ENCODE measurements at places on chromosomes 2 and 18. TPM values are rescaled to one million over a fixed set of nuclear protein-coding genes. Genes with fewer than 3 reads are reported as not detected.

DNA sequence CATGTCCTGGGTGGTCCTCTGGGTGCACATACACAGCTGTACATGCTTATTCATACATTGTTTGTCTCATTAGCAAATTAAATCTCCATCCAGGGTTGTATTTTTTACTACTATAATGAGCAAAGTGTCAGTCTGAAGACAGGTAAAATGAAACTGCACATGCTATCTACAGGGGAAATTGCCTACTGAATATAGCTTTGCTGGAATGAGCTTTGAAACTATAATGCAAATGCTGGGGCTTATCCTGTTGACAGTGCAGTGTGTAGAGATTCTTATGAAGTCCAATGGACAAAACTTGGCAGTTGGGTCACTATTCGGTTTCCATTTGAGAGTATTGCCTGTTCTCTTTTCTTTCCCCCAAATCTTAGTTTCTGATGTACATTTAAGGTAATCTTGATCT lies 292.8 kb upstream of the LRP1B start:
- no peak for ATAC-seq

DNA sequence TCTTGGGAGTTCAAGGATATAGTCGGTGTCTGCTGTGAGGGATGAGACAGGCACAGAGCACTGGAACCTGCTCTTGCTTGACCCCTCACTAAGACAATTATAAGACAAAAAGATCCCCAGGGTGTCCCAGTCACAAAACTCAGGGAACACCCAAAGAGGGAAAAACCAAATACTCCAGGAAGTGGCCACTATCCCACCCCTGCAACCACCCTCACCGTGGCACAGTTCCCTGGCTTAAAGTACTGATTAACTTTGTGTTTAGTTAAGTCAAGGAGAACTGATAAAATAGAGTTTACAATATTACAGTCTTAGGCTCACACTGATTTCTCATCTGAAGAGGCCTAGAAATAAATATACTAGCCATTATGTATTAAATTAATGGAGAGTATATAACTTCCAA lies 13.5 kb downstream of the IL36B start:
- no peak for ATAC-seq

- ATAC-seq = no peak
Observed at GRCh38 chr2:31811482-31811881, 199.3 kb downstream of the MEMO1 start.

GRCh38 chr2:55108456-55109160 lies 58.4 kb upstream of the RTN4 start:
- no peak for ATAC-seq

GRCh38 chr2:12416600-12416999 lies 300.1 kb upstream of the TRIB2 start:
- peak; percentile 44 for ATAC-seq

The SPP2 gene
- not detected for total RNA-seq

The SLC30A3 gene
- not detected for total RNA-seq

DNA sequence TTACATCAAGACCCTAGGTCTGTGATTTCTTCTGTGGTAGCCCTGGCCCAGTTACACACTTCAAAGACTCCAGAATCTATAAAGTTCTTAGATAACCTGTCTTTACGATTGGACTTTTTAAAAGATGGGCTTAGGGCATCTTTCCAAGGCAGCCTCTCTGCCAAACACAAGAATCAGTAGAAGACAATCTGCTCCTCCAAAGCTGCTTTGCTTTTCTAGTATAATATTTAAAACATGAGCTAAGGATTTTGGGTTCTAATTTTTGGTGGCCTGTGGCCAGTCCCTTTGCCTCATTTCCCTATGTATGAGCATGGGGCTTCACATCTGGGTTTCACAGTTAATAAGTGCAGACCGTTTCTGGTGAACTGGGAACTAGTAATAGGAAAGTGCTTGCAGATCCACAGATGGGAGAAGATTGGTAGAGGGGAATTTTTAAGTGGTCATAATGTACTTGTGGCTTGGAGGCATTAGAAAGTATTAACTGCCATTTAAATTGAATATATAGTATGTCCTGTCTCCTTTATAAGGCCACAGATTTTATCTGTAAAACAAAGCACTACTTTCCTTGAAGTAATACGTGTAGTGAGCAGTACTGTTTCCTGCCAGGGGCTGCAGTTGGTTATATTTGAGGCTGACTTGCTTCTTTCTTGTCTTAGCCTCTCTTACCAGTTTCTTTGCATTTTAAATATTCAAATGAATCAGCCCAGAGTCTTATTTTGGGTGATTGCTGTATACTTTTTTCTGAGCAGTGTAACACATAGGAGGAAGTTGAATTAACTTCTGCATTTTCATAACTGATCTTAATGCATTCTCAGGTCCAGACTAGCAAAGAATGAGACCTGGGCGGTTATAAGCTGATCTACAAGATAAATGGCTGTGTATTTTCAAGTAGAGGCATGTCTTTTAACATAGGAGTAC lies 1.5 kb downstream of the ARPC2 start:
- peak; percentile 73 for ATAC-seq

The AOX1 gene
- total RNA-seq = 5.2 TPM

DNA sequence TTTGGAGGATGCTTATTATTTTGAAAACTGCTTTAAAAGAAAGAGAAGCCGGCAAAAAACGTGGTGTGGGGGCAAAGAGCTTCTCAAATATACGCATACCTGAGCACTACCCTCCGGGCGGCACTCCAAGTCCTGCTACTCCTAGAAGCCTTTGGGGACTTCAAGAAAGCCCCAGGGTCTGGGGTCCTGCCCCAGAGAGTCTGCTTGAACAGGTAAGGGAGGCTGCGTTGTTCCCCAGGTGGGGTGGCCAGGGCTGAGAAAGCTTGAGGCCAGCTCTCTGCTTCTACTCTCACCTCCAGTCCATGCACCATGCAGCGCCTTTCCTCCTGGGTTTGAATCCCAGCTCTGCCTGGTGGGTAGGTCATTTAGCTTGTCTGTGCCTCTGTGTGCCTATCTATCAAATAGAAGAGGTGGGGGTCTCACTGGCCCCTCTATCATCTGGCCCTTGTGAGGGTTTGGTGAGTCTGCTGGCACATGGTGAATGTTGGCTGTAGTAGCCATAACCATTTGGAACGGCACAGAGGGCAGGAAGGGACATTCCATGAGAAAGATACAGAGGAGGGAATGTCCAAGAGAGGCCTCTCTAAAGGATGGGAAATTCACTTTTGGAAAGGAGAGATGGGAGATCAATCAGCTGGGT lies 19.5 kb downstream of the MALL start:
- no peak for ATAC-seq

The SERPINB13 gene
- total RNA-seq = 281 TPM

The CYTIP gene
- 1.3 TPM for total RNA-seq

GRCh38 chr2:238163481-238164198 lies 4.9 kb downstream of the ERFE start:
- ATAC-seq = no peak

The CTNNA2 gene
- not detected for total RNA-seq

GRCh38 chr2:158713523-158714138 lies 81.5 kb upstream of the DAPL1 start:
- no peak for ATAC-seq

- no peak for ATAC-seq
Observed at GRCh38 chr2:160741815-160742214, 248.2 kb upstream of the RBMS1 start.

- no peak for ATAC-seq
Observed at GRCh38 chr2:208001924-208002323, 23.4 kb downstream of the PLEKHM3 start.

The TEX44 gene
- total RNA-seq = not detected

The SGPP2 gene
- total RNA-seq = 57.1 TPM

- peak; percentile 75 for ATAC-seq
Observed at GRCh38 chr18:79458131-79458838, 62.6 kb downstream of the NFATC1 start.

- no peak for ATAC-seq
Observed at GRCh38 chr2:43329637-43330036, 103.2 kb upstream of the ZFP36L2 start.

DNA sequence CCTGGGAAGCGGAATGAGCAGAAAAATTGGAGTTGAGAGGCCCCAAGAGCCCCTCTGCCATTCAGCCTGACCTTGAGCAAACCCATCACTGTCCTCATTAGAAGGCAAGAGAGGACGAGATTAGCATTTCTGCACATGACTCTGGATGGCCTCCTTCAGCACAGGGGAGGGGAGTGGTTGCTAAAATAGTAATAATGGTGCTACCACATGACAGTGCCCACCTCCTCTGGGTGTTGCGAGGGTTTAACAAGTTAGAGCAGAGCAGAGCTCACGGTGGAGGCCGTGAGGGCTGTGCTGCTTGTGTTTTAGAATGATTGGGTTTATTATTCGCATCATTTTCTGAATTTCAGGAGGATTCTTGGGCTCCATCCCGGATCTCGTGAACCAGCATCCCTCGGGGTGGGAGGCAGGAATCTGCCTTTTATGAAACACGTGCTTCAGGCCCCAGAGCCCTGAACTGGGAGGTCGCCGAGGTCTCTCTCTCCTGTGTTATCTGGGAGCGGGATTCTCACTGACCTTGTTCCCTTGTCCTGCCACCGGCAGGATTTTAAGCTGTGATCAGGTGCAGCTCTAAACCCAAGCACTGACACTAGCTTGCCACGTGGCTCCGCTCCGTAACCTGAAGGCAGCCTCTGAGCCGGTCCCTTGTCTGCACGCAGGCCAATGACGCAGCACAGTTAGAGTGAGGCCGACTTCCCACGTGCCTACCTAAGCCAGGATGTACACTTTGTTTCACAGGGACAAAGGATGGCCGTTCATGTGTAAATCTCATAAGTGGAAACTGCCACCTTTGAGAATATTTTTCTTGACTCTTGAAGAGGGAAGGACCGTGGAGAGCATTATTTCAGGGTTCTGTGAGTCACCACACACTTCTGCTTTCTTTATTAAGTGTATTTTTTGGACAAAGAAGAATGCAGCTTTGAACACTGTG lies 142.3 kb downstream of the ACOXL start:
- no peak for ATAC-seq

DNA sequence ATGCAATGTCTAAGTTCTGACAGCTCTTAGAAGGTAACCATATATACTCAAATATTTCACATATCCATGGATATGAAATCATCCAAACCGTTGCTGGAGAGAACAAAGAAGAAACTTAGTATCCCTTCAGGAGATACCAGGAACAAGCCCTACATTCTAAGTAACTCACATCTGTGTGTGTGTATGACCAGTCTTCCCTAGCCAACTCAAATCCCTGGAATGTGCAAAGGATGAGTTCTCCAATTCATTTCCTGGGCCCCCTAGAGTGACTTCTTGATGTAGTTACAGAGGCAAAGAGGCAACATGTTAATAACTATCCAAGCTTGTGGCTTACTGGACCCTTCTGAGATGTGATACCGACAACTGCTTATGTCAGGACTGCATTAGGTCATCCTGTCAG lies 20.1 kb downstream of the TPGS2 start:
- no peak for ATAC-seq

GRCh38 chr18:26547646-26548414 lies 523 bp downstream of the KCTD1 start:
- peak; percentile 44 for ATAC-seq

DNA sequence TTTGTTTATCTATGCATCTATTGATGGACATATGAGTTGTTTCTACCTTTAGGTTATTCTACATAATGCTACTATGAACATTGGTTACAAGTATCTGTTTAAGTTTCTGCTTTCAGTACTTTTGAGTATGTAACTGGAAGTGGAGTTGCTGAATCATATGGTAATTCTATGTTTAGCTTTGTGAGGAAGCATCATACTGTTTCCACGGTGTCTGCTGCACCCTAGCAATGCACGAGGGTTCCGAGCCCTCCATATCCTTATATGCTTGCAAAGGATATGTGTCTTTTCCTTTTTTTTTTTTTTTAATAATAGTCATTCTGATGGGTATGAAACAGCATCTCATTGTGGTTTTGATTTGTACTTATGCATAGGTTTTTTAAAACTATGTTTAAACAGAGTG lies 83.7 kb downstream of the FMNL2 start:
- no peak for ATAC-seq

GRCh38 chr18:52311331-52311730 lies 28.7 kb upstream of the DCC start:
- ATAC-seq = no peak

DNA sequence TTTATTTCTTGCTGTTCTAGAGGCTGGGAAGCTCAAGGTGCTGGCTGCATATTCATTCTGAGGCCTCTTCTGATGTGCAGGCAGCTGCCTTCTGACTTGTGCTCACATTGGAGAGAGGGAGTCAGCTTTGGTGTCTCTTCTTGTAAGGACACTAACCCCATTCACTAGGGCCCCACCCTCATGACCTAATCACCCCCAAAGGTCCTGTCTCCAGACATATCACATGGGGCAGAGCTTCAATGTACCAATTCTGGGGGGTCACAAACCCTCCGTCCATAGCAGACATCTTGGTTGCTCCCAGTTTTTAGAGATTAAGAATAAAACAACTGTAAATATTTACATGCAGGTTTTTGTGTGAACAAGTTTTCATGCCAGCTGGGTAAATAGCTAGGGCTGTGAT lies 109.1 kb downstream of the RTP5 start:
- ATAC-seq = no peak

GRCh38 chr18:59715445-59715844 lies 18.2 kb upstream of the CCBE1 start:
- ATAC-seq = no peak

DNA sequence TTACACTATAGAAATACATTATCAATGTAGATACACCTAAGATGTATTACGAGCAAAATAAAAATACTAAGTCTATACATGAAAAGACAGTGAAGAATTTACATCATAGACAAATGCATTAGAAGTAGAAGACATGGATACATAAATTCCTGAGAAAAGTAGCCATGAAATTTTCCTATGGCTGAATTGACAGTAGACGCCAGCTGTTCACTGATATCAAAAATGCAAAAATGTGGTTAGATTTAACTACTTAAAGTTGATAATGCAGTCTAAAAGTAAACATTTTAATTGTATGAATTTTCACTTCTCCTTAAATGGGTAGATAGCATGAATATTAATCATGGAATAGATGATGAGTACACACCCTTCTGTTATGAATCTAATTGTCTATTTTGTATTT lies 350.9 kb downstream of the ARHGAP15 start:
- no peak for ATAC-seq

- ATAC-seq = no peak
Observed at GRCh38 chr18:48800466-48800865, 150.3 kb downstream of the SMAD7 start.

DNA sequence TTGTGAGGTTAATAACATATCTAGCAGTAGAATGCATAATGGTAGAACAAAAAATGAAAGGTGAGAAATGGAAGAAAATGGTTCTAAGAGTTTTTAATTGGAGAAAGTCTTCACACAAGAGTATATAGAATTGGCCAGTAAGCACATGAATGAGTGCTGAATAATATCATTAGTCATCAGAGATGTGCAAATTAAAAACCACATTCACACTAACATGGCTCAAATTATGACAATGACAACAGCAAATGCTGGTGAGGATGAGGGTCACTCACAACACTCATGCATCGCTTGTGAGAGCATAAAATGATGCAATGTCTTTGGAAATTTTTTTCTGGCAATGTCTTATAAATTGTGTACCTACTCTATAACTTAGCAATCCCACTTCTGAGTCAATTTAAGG lies 1355.4 kb upstream of the ACVR2A start:
- ATAC-seq = no peak

The WDSUB1 gene
- total RNA-seq = 7.5 TPM

The SERPINB3 gene
- 879 TPM for total RNA-seq
